NB4 (cell line): ENCODE measurements at places on chromosomes 4 and X.

DNA sequence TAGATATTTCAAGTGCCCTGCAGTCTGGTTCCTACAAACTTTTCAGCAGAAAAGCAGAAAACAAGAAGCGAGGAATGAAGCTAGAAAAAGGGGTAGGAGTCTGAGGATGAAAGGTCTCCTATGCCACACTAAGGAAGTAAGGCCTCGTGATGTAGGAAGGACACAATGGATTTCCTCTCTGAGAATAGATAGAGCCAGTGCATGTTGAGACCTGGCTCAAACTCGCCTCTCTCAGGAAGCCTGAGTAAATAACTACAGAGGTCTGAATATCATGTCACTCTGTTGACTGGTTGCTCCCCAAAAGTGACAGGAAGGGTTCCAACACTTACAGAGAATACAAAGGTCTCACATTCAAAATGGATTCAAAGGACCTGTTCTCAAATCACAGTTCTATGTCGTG lies 93.3 kb downstream of the GRIA3 start:
- DNase-seq, result no peak

GRCh38 chr4:15749001-15749400 lies 29.1 kb upstream of the CD38 start:
- DNase-seq, result no peak

GRCh38 chrX:2715066-2715600 lies 24.0 kb downstream of the CD99 start:
- DNase-seq, result no peak

- DNase-seq, result no peak
Observed at GRCh38 chrX:74519870-74520269, 94.6 kb downstream of the RLIM start.

DNA sequence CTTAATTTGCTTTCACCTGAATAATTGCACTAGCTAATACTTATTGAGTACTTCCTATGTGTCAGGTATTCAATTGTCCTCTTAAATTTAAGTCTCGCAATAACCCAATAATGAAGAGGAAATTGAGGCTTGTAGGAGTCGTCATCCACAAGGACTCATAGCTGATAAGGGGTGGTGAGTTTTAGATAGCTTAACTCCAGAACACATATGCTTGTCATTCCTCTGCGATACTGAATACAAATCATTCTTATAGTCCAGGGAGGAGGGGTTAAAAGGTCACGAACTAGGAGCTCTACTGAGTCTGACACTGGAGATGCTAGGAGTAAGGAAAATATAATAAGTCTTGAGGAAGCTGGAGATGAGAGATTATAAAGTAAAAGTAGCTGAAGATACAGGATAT lies 1.4 kb upstream of the PACRGL start:
- DNase-seq, result peak; percentile 23

- no peak for DNase-seq
Observed at GRCh38 chr4:165751882-165752281, 121.2 kb upstream of the TLL1 start.

GRCh38 chr4:1568855-1569460 lies 115.2 kb downstream of the FAM53A start:
- DNase-seq, result no peak

GRCh38 chr4:32884198-32884597 lies 2164.0 kb downstream of the PCDH7 start:
- DNase-seq, result no peak

- no peak for DNase-seq
Observed at GRCh38 chr4:21982087-21982486, 33.5 kb upstream of the KCNIP4 start.

- DNase-seq, result peak; percentile 42
Observed at GRCh38 chr4:73836373-73837279, at the start of gene CXCL6. TSS of gene CXCL6 (plus strand) at chr4:73836678. CDS start at chr4:73836751, 73 bp downstream.

DNA sequence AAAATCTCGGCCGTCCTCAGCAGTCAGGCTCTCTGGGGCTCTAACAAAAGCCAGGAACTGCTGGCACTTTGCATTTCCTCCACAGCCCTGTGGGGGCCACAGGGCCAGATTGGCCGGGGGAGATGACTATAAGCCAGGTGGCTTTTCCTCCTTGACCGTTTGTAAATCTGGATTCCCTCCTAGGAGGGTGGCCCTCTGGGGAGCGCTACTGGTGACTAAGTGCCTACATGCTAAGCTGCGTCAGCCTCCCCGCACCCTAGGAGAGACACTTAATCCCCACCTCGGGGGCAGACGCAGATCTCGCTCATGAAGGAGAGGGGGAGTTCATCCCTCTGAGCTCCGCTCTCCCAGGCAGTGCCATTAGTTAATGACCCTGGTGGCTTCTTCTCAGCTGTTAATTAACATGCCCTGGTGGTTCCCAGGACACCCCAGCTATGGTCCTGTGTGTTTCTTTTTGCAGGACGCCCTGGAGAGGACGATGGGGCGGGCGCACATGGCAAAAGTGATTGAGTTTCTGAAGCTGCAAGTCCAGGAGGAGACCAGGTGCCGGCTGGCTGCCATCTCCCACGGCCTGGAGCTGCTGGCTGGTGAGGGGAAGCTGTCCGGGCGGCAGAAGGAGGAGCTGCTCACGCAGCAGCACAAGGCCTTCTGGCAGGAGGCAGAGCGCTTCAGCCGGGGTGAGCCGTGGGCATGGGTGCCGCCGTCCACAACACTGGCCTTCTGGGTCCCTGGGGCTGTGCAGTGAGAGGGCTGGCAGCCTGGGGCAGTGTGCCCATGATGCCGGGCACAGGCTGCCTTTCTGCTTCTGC lies 41.6 kb downstream of the EVC start:
- DNase-seq, result no peak

DNA sequence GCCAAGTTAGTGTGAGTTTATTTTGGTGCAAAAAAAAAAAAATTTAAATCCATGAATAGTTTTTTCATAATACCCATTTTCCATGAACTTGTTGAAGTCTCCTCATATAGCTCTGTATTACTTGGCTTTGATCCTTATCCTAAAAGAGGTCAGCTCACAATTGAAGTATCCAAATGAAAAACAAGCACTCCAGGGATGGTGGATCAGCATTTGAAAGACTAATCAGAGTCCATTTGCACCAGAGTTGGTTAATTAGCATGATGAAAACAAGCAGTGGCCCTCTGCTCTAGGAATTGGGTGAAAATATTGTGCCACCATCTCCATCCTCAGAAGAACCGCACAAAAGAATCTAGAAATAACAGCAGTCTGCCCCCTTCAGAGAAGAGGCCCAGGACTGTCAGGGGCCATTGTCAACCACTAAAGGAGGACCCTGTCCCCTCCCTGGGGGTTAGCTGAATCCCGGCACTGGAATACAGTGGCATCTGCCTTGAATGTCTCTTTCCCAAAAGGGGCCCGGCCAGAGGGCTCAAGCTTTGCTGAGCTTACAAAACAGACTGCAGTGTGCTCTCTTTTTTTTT lies 24.7 kb downstream of the SH3KBP1 start:
- DNase-seq, result no peak

- no peak for DNase-seq
Observed at GRCh38 chrX:155505296-155505695, 46.9 kb upstream of the F8A3 start.

GRCh38 chr4:38128478-38129459 lies 168.6 kb downstream of the PTTG2 start:
- no peak for DNase-seq

DNA sequence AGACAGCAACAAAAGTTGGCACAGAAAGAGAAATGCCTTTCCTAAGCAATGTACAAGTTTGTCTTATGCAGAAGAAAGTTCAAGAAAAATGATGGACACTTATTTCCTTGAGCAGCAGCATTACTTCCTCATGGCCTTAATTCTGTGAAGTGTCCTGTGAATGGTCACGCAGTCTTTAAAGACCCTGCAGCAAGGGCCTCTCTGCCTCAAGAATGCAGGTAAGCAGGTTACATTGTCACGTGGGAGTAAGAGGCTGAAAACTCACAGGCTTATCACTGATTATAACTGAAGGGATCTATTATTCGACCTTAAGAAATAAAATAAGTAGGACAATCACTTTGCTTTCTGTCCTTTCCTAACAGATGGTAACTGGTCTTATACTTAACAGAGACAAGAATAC lies 109.1 kb downstream of the ATP8A1 start:
- DNase-seq, result no peak

GRCh38 chr4:109041463-109042360 lies 260.7 kb downstream of the COL25A1 start:
- no peak for DNase-seq

DNA sequence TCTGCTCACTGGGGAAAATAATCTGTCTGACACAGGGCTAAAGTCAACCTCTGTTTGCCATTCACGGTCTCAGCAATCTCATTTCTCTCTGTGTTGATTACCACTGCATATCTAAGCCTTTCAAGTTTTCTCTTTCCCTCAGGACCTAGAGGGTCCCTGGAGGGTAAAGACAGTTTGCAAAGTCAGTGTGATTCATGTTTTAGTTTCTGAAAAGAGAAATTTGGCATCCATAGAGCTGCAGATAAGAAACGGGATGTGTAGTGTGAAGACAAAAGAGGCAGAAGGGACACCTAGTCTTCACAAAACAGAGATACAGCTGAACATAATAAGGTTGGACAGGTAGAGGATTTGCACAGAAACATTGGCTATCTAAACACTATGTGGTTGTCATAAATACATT lies 34.5 kb upstream of the KDR start:
- DNase-seq, result no peak

GRCh38 chr4:127188847-127189246 lies 443.9 kb upstream of the INTU start:
- DNase-seq, result peak; percentile 6

GRCh38 chr4:25775166-25775565 lies 87.6 kb downstream of the SEL1L3 start:
- DNase-seq, result no peak

- DNase-seq, result no peak
Observed at GRCh38 chr4:168734703-168735678, 238.1 kb downstream of the PALLD start.

- DNase-seq, result peak; percentile 62
Observed at GRCh38 chrX:154458116-154458953, at the start of gene PLXNA3. TSS of gene PLXNA3 (plus strand) at chrX:154458281. CDS start at chrX:154460184, 1,903 bp downstream.

DNA sequence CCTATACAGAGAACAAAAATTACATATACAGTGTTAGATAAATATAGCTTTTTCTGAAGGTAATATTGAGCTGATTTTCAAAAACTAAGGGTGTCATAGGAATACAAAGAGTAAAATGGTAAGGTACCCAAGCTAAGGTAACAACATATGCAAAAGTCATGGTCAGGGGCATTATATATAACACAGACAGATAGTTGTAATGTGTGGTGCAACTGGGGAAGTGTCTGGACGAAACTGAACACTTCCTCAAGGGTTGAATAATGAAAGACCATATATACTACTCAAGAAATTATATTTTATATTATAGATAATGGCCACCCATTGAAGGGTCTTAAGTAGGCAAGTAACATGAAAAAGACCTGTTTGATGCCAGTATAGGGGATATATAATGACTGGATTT lies 262.1 kb upstream of the CXXC4 start:
- DNase-seq, result no peak

DNA sequence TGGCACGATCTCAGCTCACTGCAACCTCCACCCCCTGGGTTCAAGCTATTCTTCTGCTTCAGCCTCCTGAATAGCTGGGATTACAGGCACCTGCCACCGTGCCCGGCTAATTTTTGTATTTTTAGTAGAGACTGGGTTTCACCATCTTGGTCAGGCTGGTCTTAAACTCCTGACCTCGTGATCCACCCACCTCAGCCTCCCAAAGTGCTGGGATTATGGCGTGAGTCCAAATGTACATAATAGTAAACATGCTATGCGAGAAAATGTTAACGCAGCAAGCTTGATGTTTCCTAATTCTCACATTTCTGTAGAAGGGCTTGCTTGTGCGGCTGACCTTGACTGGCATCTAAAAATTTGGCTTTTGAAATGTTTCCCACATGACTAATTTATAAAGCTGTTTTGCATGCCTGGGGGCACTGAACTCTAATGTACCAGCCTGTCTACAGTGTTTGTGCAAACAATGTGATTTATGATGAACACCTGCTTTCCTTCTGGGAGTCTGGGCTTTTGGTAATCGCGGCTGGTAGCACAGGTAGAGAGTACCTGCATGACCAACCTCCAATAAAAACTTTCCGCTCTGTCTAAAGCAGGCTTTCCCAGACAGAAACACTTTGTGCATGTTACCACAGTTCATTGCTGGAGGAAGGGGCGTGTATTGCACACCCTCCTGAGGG lies 216.8 kb downstream of the IL15 start:
- DNase-seq, result no peak

- DNase-seq, result peak; percentile 42
Observed at GRCh38 chr4:78845472-78845871, 69.3 kb downstream of the BMP2K start.

- DNase-seq, result no peak
Observed at GRCh38 chr4:74061430-74061829, 22.9 kb upstream of the CXCL3 start.

- no peak for DNase-seq
Observed at GRCh38 chr4:74608151-74608949, 163.4 kb downstream of the AREG start.

GRCh38 chr4:36178484-36178883 lies 65.8 kb downstream of the ARAP2 start:
- no peak for DNase-seq

DNA sequence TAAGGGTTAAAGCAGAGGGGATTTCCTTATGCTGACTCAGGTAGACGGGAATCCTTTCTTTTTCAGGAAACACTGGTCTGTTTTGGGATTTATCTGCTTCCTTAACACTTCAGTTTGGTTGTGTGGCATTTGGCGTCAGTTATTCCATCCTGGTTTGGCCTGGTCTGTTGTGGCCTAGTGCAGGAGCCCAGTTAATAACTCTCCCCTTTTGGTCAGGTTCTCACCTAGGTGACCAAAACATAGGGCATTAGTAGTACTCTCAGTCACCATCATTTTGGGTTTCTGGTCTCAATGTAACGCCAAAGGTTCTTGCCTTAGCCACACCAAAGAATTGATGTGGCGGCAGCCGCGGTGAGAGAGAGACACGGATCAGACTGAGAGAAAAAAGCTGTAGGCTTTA lies 39.7 kb upstream of the IL9R start:
- no peak for DNase-seq
